ENCODE measurements at places on chromosomes 6 and 20. TPM values are rescaled to one million over a fixed set of nuclear protein-coding genes. Genes with fewer than 3 reads are reported as not detected.

OPRL1 gene
- 1.5 TPM for total RNA-seq

DNA sequence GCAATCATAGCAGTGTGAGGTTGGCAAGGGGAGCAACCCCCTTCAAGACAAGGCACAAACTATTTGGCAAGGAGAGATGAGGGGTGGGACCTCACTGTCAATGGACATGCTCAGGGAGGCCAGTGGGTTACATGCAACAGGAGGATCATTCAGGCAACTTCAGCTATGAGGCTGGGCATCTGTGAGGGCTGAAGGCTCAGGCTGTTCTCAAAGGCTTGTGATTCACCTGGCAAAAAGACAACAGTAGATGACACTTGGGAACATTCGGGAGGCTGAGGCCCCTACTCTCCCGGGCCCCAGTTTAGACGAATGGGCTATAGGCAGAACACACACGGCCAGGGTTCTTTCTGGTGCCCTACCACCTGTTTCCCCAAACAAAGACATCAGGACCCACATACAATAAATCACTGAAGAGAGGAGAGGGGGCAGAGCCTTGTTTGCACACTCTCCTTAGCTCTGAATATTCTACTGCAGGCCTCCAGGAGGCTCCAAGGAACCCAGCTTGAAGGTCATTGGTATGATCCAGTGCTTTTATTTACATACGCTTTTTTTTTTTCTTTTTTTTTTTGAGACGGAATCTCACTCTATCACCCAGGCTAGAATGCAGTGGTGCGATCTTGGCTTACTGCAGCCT is 7.9 kb downstream of the TUBB start:
- no peak for DNase-seq

DNA sequence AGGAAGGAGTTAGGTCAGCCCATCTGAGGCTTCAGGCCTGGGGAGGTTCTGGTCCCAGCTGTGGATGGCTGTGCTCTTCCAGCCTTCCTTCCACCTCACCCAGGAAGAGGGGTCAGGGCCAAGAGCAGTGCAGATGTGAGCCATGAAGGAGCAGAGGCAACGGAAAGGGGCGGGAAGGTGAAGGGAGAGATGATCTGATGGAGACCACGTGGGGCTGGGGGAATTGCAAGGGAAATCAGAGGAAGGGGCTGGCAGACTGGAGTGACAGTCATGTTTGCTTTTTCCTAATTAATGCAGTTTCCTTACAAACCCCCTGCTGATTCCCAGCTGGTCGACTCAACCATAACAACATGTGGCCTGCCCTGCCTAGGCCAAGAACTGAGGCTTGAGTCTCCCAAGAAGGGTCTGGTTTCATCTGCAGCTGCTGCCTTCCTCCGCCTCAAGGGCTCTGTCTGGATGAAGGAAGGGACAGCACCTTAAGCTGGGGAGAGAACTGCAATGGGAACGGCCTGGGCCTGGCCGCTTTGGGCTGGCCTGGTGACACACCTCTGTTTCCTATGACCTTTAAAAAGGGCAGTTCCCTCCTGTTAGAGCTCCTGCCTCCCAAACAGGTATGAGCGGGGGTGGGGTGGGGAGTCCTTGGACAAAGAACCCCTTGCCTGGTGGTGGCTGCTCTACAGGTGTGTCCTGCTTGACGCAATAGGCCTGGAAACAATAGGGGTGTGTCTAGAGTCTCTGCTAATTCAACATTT is 7.8 kb upstream of the MRPS18A start:
- DNase-seq, result peak; percentile 41

GRCh38 chr20:12110711-12111110 is 193.0 kb downstream of the BTBD3 start:
- no peak for DNase-seq

- DNase-seq, result no peak
Observed at GRCh38 chr6:93083337-93084230, 335.8 kb downstream of the EPHA7 start.
